ENCODE measurements at places on chromosomes 4 and X.
A peak's percentile ranks its signal among the peaks of the same experiment; 100 is the strongest.

- DNase-seq: no peak
Observed at GRCh38 chr4:89218587-89218986, 89.0 kb downstream of the GPRIN3 start.

DNA sequence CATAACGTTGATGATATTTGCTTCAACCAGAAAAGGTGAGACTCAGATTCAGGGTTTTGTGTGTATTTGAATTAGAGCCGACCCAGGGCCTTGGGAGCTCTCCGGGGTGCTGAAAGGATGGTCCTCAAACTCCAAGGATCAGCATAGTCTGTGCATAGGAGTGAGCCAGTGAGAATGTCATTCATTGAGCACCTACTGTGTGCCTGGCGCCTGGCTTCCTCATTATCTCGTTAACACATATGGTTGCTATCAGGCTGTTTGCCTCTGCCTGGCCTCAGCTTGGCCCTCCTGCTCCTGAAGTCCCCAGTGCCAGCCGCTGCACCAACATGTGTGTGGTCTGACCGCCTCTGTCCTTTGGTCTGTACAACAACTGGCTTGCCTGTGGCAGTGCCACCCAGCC is 25.1 kb upstream of the JAKMIP1 start:
- no peak for DNase-seq

- DNase-seq: no peak
Observed at GRCh38 chr4:119623025-119623424, 5.6 kb downstream of the PDE5A start.

DNA sequence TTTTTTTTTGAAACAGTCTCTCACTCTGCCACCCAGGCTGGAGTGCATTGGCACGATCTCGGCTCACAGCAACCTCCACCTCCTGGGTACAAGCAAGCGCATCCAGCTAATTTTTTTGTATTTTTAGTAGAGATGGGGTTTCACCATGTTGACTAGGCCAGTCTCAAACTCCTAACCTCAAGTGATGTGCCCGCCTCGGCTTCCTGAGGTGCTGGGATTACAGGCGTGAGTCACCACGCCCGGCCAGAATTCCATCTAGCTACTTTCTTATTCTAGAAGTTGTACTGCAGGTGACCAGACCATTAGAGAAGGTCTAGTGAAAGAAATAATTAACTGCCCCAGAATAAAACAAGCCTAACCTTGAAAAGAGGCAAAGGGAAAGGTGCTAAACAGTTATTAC is 2.3 kb downstream of the LRBA start:
- no peak for DNase-seq

DNA sequence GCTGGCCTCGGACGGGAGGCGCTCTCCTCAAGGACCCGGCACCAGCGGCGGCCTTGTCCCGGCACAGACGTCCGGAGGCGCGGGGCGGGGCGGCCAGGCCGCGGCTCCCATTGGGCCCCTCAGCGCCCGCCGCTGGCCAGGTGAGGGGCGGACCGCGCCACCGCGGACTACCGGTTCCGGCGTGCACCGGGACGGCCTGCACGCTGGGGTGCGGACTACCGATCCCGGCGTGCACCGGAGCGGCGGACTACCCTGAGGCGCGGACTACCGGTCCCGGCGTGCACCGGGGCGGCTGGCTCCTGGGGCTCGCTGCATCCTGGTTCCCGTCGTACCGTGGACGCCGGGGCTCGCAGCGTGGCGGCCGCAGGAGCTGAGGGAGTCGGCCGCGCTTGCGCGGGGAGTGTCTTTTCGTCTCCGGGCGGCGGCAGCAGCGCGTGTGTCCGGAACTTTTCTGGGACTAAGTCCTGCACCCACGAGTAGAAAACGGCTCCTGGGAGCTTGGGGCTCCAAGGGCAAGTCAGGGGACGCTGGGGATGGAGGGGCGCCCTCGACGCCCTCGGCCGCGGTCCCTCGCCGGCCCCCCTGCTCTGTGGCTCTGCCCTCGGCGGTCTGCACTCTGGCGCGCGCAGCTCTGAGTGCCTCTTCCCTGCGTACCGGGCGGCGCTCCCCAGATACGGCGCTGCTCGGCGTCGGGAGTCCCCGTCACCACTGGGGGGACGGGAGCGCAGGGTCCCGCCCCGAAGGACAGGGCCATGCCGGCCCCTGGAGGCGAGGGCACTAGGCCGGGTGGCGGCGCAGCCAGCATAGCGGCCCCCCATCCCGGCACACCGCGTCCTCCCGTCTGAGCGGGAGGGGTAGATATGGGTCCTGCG is at the start of gene LETM1:
TSS of gene LETM1 (minus strand) at position 86 of the 872 bp plus-strand sequence. CDS start 206 bp downstream, outside the sequence.
- DNase-seq: peak; percentile 97

- DNase-seq: no peak
Observed at GRCh38 chr4:3031357-3032082, 42.8 kb downstream of the HTT-AS start.

DNA sequence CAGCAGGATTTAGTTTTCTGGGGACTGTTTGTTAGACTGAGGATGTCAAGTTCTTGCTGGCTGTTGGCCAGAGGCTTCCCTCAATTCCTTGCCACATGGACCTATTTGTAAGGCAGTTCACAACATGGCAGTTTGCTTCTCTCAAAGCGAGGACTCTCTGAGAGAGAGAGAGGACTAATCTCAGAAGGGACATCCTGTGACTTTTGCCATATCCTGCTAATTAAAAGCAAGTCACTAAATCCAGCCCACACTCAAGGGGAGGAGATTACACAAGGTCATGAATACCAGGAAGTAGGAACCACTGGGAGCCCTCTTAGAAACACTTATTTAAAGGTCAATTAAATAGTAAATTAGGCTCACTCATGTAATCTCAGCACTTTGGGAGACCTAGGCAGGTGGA is 38.2 kb downstream of the PPP1R2C start:
- DNase-seq: peak; percentile 4

All from inflammatory macrophage (primary cell).